ENCODE measurements at places on chromosomes 16 and 17. TPM values are rescaled to one million over a fixed set of nuclear protein-coding genes. Genes with fewer than 3 reads are reported as not detected.

Gene SOX8
- total RNA-seq, result not detected

GRCh38 chr16:86083382-86084002 is 184.5 kb downstream of the IRF8 start:
- H3K27me3 ChIP-seq, result no peaks in the 10 kb centered on the region
- H3K4me1 ChIP-seq, result no peaks in the 10 kb centered on the region
- DNase-seq, result peak; percentile 35
- no peak overlapping the region for H3K4me3 ChIP-seq
- H3K27ac ChIP-seq, result no peak overlapping the region

DNA sequence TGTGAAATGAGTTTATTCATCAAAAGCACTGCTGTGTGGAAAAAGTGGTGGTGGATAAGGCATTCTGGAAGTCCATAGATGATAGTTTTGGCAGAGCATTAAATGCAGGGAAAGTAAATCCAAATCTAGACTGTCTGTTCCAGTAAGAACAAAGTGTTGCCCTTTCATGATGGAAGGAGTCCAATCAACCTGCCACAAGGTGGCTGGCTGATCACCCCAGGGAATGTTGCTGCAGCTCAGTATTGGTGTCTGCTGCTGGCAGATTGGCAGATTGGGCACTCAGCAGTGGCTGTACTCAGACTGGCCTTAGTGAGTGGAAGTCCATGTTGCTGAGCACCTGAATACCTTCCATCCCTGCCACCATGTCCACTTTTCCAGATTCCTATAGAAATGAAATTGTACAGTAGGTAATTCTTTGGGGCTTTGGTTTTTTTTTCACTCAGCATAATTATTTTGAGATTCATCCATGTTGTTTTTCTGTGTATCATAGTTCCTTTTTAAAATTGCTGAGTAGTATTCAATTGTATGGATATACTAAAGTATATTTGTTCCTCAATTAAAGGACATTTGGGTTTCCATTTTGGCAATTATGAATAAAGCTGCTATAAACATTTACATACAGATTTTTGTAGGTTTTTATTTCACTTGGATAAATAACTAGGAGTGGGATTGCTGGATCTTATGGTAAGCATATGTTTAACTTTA is 14.3 kb downstream of the DYNLL2 start:
- DNase-seq, result no peak
- no peaks in the 10 kb centered on the region for H3K27me3 ChIP-seq
- H3K36me3 ChIP-seq, result peaks cover 6% of the 10 kb centered on the region

GRCh38 chr17:28466521-28467048 is 6.9 kb upstream of the SLC13A2 start:
- H3K4me1 ChIP-seq, result no peaks in the 10 kb centered on the region
- no peak overlapping the region for H3K27ac ChIP-seq
- H3K36me3 ChIP-seq, result no peaks in the 10 kb centered on the region
- H3K4me3 ChIP-seq, result no peak overlapping the region
- no peak for DNase-seq

Gene TMEM100
- 4.6 TPM for total RNA-seq

DNA sequence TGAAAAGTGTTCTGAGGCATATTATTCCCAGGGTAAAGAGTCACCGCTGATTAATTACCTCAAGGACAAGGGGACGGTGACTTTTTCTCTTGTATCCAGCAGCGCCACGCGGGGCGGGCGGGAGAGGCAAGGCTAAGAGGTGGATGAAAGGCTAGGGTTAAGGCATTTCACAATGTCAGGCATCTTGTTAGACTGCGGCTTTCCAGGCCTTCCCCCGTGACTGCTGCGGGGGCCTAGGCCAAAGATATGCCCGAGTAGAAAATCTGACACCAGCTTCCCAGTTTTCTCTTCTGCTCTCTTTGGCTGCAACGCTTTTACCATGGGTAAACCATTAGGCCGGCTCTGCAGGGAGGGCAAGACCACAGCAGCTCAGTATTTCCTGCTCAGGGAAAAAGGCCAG is 698.2 kb downstream of the MAF start:
- no peaks in the 10 kb centered on the region for H3K36me3 ChIP-seq
- H3K4me3 ChIP-seq, result no peak overlapping the region
- no peak for DNase-seq
- no peaks in the 10 kb centered on the region for H3K27me3 ChIP-seq
- no peak overlapping the region for H3K27ac ChIP-seq

GRCh38 chr16:26668026-26668425 is 398.7 kb upstream of the C16orf82 start:
- H3K4me3 ChIP-seq, result no peak overlapping the region
- no peaks in the 10 kb centered on the region for H3K4me1 ChIP-seq
- no peak for DNase-seq

GRCh38 chr16:69397821-69398521 is 12.2 kb upstream of the TERF2 start:
- H3K27me3 ChIP-seq, result no peaks in the 10 kb centered on the region
- H3K36me3 ChIP-seq, result no peaks in the 10 kb centered on the region
- H3K4me3 ChIP-seq, result no peak overlapping the region
- no peak for DNase-seq
- H3K27ac ChIP-seq, result peak overlapping the region; percentile 90

- H3K27ac ChIP-seq, result no peak within 1 kb of the TSS
- H3K4me1 ChIP-seq, result no peaks in the 10 kb centered on the region
- H3K4me3 ChIP-seq, result peak within 1 kb of the TSS; percentile 25
- H3K27me3 ChIP-seq, result peaks cover 24% of the 10 kb centered on the region
- no peaks in the 10 kb centered on the region for H3K36me3 ChIP-seq
Observed at GRCh38 chr17:48610282-48611211, at the start of gene HOXB7. Gene HOXB7, minus strand, starts transcription at chr17:48611017. Its CDS starts 99 bp downstream, at chr17:48610918.

- H3K27me3 ChIP-seq, result no peaks in the 10 kb centered on the region
- H3K27ac ChIP-seq, result peak overlapping the region; percentile 99
- DNase-seq, result no peak
- peak overlapping the region; percentile 30 for H3K4me3 ChIP-seq
- peaks cover 60% of the 10 kb centered on the region for H3K4me1 ChIP-seq
Observed at GRCh38 chr17:74435775-74436359, 4.0 kb downstream of the GPRC5C start.

- DNase-seq, result no peak
- no peak overlapping the region for H3K4me3 ChIP-seq
- H3K36me3 ChIP-seq, result peaks cover 94% of the 10 kb centered on the region
- no peak overlapping the region for H3K27ac ChIP-seq
- no peaks in the 10 kb centered on the region for H3K27me3 ChIP-seq
- no peaks in the 10 kb centered on the region for H3K4me1 ChIP-seq
Observed at GRCh38 chr17:42337442-42337841, 49.1 kb downstream of the STAT5A start.

Gene CLDN7
- total RNA-seq, result 16.5 TPM

DNA sequence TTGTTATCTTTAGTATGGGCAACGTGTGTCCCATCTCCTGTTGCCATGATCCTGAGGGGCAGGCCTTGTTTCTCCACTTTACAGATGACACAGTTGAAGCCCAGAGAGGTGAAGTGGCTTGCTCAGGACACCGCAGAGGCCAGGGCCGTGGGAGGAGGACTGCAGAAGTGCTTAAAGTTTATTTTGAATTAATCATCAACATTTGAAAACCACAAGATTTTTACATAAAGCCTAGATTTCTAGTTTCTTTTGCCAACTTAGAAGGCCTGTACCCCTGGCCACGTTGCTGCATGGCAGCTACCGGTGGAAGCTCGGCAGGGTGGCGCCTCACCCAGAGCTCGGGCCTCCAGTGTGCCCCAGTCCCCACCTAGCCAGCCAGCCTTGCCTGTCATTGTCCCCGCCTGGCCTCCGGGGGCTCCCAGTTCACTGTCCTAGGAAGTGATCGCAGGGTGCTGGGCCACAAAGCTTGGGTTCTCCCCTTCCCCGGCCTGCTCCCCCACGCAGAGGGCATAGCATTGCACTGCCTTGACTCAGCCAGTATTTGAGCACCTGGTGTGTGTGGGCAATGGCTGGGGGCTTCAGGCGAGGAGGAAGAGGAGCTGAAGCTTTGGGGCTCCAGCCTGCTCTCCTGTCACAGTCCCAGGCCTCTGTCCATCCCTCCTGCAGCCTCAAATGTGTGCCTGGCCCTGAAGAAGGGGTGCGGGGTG is 14.8 kb upstream of the ADCY7 start:
- no peak overlapping the region for H3K27ac ChIP-seq
- H3K4me1 ChIP-seq, result no peaks in the 10 kb centered on the region
- no peak for DNase-seq
- H3K27me3 ChIP-seq, result no peaks in the 10 kb centered on the region
- no peaks in the 10 kb centered on the region for H3K36me3 ChIP-seq

DNA sequence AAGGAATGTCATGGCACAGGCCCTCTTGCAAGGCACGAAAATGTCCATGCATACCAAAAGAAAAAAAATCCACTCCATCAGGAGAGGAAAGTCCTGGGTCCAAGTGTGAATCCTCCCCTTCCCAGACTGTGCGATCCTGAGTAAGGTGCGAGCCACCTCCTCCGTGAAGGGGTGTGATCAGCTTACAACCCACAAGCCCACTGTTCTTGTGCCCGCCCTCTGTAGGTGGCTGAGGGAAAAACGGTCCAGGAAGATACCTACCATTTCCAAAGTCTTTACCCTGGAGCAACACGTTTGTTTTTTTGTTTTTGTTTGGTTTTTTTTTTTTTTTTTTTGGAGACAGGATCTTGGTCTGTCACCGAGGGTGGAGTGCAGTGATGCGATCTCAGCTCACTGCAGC is 116.5 kb downstream of the ZNF423 start:
- H3K4me3 ChIP-seq, result no peak overlapping the region
- DNase-seq, result no peak
- no peaks in the 10 kb centered on the region for H3K27me3 ChIP-seq
- H3K27ac ChIP-seq, result no peak overlapping the region
- no peaks in the 10 kb centered on the region for H3K36me3 ChIP-seq

Gene MEOX1
- total RNA-seq, result not detected

Gene KRT31
- not detected for total RNA-seq

DNA sequence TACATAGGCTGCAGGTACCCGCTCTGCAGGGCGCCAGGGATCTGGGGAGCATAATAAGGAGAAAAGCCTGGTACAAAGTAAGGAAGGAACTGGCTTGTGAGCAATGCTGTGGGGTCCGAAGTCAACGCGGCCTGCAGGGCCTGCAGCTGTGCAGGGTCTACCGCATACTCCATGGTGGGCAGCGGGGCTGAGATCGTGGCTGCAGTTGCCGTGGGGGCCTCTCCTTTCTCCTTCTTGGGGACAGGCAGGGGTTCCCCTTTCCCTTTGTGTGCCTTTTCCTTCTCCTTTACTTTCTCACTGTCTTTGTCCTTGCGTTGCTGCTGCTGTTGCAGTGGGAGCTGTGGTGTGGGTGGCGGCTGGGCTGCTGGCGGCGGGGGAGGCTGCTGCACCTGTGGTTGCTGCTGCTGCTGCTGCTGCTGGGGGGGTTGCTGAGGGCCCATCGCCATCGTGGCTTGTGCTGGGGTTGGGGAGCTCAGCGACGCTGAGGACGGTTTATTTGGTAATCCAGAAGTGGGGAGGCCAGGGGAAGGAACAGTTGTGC is 259.6 kb downstream of the ZFHX3 start:
- no peaks in the 10 kb centered on the region for H3K27me3 ChIP-seq
- no peak overlapping the region for H3K27ac ChIP-seq
- no peaks in the 10 kb centered on the region for H3K36me3 ChIP-seq
- no peaks in the 10 kb centered on the region for H3K4me1 ChIP-seq
- DNase-seq, result no peak

Gene PPP1R1B
- not detected for total RNA-seq

DNA sequence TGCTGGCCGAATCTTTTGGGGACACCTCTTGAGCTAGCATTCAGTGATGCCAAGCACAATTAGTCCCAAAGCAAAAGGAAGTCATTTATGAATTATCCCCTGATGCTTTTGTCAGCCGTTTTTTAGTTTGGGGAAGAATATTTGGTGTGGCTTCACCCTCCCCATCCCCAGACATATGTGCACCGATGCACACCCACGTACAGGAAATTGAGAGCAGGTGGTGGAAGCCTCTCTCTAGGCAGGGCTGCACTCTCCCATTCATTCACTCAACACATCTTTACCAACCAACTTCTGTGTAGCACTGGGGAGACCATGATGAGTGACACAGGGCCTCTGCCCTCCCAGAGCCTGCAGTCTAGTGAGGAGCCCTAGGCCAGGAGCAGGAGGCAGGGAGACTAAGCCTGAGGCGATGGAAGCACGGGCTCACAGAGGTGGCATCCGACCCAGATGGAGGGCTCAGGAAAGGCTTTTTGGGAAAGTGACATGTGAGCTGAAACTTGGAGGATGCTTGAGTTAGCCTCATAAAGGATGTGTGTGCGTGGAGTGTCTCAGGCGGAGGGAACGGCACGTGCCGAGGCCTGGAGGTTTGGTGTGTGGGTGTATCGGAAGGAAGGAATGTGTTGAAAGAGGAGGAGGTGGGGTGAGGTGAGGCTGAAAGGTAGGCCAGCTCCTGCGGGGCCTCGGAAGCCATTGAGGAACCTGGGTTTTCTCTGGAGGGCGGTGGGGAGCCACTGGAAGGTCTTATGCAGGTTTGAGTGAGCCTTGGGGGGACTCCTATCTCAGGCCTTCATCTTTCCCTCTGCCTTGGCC is 43.8 kb downstream of the PSME3IP1 start:
- DNase-seq, result no peak
- H3K4me3 ChIP-seq, result no peak overlapping the region
- H3K36me3 ChIP-seq, result no peaks in the 10 kb centered on the region
- no peaks in the 10 kb centered on the region for H3K4me1 ChIP-seq
- no peak overlapping the region for H3K27ac ChIP-seq

Gene SPATA32
- not detected for total RNA-seq

GRCh38 chr17:70110443-70110880 is 35.4 kb downstream of the KCNJ16 start:
- H3K27me3 ChIP-seq, result no peaks in the 10 kb centered on the region
- H3K27ac ChIP-seq, result peak overlapping the region; percentile 6
- DNase-seq, result no peak
- H3K4me3 ChIP-seq, result no peak overlapping the region
- no peaks in the 10 kb centered on the region for H3K4me1 ChIP-seq
- H3K36me3 ChIP-seq, result no peaks in the 10 kb centered on the region

DNA sequence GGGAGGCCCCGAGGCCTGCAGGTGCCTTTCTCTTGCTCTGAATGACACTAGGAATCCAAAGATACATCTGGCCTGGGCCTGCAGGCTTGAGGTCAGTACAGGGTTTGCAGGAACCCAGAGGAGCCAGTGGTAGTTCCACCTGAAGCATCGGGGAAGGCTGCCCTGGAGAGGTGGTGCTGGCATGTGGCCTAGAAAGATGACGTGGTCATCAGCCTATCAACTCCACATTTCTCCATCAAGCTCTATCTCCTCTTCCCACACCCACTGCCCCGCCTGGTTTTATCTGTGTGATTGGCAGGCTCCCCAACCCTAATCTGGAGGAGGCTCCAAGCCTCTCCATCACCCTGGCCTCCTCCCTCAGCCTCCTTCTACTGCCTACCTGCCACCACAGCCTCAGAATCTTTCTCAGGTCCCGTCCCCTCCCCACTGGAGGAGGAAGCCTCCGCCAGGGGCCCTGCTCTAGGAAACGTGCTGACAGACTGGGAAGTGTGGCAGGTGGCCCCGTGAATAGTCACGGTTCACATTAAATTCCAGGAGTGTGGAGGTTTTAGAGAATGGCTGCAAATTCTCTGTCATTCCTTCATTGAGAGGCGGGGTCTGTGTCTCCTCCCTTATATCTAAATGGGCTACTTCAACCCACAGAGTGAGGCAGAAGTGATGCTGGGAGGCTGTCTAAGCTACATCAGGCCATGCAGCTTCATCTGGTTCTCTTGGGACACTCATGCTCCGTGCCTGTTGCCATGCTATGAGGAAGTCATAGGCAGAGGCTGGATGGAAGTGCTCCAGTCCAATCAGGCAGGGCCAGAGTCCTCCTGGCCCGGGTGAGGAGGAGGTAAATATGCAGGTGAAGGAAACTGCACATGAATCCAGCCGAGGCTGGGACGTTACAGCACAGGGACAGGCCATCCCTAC is 11.4 kb upstream of the MAP2K3 start:
- no peaks in the 10 kb centered on the region for H3K27me3 ChIP-seq
- DNase-seq, result no peak
- no peak overlapping the region for H3K4me3 ChIP-seq
- no peak overlapping the region for H3K27ac ChIP-seq

GRCh38 chr17:19645734-19646201 is 2.8 kb upstream of the ALDH3A2 start:
- H3K4me1 ChIP-seq, result no peaks in the 10 kb centered on the region
- H3K27me3 ChIP-seq, result no peaks in the 10 kb centered on the region
- peak overlapping the region; percentile 20 for H3K4me3 ChIP-seq

Gene HSD11B2
- 1.8 TPM for total RNA-seq

Measured in right lobe of liver (tissue), 6 donors.